ENCODE measurements at places on chromosomes 13 and 19.

DNA sequence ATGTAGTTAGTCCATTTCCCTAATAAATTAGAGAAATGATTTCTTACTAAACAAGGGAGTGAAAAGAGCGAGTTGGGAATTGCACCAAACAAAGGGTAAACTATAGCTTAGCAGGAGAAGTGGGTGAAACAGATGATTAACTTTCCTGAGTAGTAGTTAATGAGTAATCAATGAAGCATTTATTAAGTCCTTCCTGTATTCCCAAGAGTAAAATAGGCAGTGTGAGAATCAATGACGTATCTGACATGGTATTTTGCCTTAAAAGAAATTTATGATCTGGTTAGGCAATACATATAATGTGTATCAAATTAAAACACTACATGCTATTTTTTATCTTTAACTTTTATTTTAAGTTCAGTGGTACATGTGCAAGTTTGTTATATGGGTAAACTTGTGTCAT, 142.8 kb downstream of the KLF5 start:
- DNase-seq = no peak

GRCh38 chr19:49229416-49229815, 71.8 kb downstream of the TRPM4 start:
- DNase-seq = no peak

DNA sequence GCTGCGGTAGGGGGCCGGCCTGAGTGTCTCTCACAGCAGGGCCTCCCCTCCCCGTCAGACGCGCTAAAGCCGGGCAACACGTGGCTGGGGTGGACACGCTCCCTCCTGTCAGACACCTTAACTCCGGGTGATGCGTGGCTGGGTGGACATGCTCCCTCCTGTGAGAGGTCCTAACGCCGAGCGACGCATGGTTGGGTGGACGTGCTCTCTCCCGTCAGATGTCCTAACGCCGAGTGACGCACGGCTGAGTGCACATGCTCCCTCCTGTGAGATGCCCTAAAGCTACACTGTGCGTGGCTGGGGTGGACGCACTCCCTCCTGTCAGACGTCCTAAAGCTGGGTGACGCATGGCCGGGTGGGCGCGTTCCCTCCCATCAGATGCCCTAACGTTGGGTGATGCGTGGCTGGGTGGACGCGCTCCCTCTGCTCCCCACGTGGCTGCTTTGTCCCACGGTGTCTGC, 126.1 kb upstream of the MCF2L start:
- DNase-seq = no peak

DNA sequence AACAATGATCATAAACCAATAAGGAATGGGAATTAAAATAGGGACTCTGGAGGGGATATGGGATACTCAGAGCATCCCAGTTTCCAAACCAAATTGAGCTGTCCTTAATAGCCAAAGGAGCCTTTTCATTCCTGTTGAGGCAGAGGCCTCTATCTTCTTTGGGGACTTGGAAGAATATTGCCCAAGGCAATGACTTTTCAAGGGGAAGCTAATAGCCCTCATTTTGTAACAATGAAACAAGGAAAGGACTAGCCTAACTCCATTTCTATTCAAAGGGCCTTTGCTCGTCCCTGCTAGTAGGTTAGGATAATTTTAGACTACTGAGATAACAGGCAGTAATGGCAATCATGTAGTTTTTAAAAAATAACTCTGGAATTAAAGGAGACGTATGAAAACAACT, 789.8 kb upstream of the SLITRK5 start:
- DNase-seq = no peak

- DNase-seq = no peak
These were observed 45.3 kb downstream of the RFC3 start for GRCh38 chr13:33863188-33863789.

DNA sequence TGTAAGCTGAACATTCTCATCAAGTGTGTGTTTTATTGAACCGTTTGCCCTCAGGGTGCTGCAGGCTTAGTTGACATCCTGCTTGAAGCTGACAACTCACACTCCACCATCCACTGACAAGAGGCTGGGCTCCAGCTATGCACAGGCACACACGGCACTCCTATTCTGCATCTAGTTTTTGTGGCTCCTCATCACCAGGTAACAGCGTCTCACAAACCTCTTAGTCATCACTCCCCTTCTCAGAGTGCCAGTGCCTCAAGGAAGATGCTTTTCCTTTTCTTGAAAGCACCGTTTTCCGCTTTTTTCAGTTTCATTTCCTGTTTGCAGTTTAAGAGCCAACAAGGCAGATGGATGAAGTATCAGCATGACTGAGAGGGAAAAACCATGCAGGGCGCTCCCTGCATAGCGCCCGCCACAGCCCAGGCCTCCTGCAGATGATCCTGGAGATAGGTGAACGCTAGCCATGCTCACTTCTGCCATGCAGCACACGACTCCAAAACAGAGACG, 491.2 kb downstream of the COG6 start:
- no peak for DNase-seq

GRCh38 chr19:28905996-28906395, 307.0 kb downstream of the UQCRFS1 start:
- no peak for DNase-seq

DNA sequence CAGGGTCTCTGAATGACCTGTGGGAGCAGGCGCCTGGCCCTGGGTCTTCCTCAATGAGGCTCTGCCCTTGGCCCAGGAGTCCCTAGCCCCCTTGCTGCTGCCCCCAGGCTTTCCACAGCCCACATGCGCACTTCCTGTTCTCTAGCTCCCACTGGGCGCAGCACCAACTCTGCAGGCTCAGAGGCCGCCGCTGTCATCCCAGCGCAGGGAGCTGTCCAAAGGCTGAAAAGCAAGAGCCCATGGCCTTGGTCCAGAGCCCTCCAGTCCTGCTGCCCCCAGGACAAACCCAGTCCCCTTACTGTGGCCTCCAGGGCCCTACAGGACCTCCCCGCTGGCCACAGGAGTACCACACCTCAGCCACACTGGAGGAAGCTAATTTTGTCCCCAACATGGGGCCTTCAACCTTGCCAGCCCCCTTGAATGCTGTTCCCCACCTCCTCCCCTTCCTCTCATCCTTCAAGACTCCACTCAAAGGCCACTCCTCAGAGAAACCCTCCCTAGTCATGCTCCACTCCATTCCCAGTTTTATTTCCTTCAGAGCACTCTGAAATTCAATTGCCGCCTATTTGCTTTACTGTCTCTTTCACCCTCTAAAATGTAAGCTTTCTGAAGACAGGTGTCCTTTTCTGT, 8.0 kb upstream of the POU2F2 start:
- DNase-seq = no peak

DNA sequence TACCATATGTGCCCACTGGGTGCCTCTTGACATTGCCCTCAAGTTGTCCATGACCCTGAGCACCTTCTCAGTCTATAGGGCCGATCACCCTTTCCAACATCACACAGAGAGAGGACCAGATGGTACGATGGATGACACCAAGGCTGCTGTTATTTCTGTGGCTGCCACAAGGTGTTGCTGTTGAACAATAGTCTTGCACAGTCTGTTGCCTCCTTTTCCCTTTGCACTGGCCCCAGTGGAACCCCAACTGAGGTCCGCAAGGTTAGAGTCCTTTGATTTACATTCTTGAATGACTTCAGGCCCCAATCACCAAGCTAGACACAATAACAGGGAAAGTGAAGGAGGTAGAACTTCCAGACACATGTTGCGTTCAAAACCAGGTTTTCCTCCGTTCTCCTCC, 52.0 kb downstream of the TINCR start:
- no peak for DNase-seq

GRCh38 chr13:51721496-51721895, 82.5 kb downstream of the DHRS12 start:
- no peak for DNase-seq

GRCh38 chr19:36196249-36196648, 18.2 kb downstream of the ZNF565 start:
- DNase-seq = no peak

DNA sequence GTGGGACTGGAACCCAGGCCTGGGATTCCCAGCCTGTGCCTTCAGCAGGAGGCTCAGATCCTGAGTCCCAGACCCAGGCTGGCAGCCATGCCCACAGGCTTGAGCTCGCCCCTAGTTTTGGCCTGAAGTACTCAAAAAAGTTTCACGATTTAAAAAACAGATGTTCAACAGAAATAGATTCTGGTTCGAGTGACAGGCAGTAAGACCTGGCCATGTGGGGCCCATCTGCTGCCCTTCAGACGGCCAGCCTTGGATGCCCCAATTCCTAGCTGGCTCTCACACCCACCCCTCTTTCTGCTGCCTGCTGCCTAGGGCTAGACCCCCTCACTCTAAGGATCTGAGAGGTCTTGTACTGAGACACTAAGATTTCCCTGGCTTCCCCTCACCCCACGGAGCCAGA, 2.8 kb upstream of the DMPK start:
- no peak for DNase-seq

- no peak for DNase-seq
These were observed 11.7 kb upstream of the MTIF3 start for GRCh38 chr13:27461940-27462584.

DNA sequence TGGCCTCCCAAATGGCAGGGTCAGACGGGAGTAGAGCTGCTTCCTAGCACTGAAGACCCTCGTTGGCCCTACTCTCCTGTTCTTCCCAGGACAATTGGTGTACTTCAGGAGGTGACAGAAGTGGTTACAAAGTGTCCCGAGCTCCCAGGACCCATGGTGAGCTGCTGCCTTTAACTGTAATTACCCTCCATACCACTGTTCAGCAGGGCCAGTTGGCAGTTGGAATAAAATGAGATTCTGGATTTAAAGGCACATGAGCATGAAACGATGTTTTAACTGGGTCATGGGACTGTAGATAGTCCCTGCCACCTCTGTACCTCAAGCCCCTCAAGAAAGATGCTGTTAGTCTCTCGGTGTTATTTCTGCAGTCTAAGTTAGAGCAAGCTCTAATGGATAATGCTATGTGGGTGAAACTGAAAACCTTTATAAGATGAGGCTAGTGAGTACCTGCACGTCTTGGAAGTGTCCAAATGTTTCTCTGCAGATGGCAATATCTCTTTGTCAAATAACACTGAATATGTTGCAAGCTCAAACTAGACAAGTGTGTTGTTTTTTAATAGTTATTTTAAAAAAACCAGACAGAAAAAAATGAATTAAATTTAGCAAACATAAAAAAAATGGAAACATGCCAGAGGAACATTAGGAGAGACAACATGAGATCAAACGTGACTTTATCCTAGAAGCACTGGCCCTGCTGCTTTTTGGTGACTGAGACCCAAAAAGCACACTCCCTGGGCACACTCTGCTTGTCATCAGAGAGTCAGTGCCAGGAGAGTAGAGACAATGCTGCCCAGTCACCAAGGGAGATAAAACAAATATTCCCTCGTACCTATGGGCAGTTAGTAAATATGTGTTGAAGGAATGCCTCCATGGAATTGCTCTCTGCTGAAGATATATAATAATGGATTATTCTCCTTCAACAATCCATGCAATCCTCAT, 266.3 kb downstream of the LMO7 start:
- DNase-seq = no peak

GRCh38 chr13:31919971-31920726, 111.4 kb upstream of the FRY start:
- no peak for DNase-seq

GRCh38 chr13:90768116-90768515, 579.4 kb upstream of the MIR17HG start:
- no peak for DNase-seq

DNA sequence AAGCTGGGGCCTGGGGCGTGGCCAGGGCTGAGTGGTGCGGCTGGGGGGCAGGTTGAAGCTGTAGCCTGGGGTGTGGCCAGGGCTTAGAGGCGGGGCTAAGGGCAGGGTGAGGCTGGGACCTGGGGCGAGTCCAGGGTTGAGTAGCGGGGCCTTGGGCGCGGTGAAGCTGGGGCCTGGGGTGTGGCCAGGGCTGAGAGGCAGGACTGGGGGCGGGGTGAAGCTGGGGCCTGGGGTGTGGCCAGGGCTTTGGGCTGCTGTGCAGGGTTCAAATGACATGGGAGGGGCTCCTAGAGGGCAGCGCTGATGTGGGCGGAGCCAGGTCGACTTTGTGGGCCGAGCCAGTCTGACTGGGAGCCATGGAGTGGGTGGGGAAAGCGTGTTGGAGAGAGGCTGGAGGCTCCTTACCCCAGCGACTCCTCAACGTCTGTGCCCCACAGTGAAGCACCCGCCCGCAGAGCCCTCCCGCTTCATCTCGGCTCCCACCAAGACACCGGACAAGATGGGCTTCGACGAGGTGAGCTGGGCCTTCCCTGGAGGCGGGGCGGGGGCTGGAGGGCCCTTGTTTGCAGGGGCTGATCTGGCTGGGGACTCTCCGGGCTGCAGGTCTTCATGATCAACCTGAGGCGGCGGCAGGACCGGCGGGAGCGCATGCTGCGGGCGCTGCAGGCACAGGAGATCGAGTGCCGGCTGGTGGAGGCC, 21.5 kb downstream of the COLGALT1 start:
- no peak for DNase-seq

GRCh38 chr13:104140552-104140951, 1074.3 kb upstream of the SLC10A2 start:
- no peak for DNase-seq

- no peak for DNase-seq
These were observed 616 bp upstream of the PCDH17 start for GRCh38 chr13:57630661-57631595.

DNA sequence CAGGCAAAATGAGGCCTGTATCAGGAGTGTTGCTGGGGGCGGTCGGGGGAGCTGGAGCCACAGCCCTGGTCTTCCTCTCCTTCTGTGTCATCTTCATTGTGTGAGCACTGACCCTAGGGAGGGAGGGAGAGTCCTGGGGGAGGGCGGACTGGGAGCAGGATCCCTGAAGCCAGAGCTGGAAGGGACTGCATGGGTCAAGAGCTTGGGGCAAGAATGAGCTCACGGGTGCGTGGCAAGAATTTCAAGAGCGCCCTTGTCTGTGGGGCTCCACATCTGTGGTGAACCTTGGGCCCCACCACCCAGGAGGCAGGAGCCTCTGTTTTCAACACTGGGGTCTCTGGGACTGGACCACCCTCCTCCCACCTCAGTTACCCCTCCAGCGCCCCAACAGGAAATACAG, 4.7 kb downstream of the SIGLEC7 start:
- no peak for DNase-seq

DNA sequence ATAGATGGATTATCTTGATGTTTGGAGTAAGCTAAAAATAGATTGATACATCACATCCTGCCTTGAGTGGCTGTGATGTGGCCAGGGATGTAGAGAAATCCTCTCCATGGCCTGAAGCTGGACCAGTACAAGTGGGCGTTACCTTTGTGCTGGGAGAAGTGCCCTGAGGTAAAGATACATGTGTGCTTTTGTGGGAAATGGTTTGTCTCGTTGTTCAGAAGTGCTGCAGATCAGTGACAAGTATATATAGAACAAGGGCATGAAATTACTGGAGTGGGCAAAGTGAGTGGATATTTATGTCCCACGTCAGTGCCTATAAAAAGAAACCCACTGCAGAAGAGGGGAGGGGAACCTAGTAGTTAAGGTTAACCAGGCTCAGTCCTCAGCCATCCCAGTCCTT, 12.2 kb upstream of the ZNF304 start:
- DNase-seq = no peak

DNA sequence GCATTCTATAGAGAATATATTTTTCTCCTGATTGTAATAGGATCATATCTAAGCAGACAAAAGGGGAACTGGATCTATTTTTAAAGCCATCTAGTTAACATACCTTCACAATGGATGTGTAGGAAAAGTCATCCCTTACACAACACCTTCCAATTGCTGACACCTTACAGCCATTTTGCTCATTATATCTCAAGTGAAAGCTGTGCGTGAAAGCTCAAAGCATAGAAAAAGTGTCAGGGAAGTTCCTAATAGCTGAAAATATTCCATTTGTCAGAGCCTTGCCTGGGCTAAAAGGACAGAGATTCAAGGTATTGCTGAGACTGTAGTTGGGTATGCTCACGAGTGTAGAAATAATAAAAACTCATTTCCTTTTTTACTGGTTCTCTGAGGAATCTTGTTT, 340.6 kb upstream of the KLHL1 start:
- no peak for DNase-seq

GRCh38 chr13:37529751-37530385, 68.7 kb downstream of the POSTN start:
- DNase-seq = no peak

All from activated T-helper 1 cell treated with anti-CD3 and anti-CD28 coated beads, Interleukin-2, amount 50 U/mL, for 16 hours (primary cell).